Inflammatory macrophage treated with lipopolysaccharide for 1 hour (primary cell): ENCODE measurements at places on chromosomes 5 and 9.

DNA sequence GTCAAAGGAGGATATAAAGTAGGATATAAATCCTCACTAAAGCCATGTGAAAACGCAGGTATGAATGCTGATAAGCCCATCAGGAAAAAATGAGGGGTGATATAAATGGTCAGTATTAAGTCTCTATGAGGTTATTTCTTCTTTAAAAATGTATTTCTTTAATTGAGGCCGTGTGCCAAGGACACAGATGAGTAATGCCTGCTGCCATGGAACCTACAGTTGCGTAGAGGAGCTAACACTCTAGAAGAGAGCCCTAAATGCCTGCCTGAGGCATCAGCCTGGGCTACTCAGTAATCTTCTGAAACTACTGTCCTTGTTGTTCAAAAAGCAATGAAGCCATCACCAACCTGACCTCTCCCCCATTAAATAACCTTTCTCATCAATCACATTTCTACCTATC, 84.9 kb downstream of the KLHL3 start:
- DNase-seq = no peak

GRCh38 chr9:7370988-7371387, 428.6 kb downstream of the DMAC1 start:
- DNase-seq = no peak

GRCh38 chr5:34698754-34699153, 42.6 kb downstream of the RAI14 start:
- DNase-seq = no peak

GRCh38 chr5:96248131-96248530, 184.9 kb downstream of the PCSK1 start:
- DNase-seq = no peak

- no peak for DNase-seq
Measured at GRCh38 chr5:39340506-39340905, 23.8 kb downstream of the C9 start.

- DNase-seq = no peak
Measured at GRCh38 chr9:89654025-89654662, 49.3 kb downstream of the GADD45G start.

DNA sequence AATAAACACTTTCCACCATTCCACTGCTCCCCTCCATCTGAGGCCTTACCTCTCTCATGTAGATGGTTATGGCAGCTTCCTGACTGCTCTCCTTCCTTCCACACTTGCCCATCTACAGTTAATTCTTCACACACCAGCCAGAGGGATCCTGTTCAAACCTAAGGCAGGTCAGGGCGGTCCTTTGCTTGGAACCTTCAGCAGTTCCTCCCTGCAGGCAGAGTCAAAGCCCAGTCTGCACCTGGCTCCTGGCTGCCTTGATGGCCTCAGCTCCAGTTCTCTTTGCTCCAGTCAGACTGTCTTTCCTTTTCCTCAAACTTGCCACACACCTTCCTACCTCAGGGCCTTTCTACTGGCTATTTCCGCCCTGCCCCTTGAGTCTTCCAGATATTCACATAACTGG, 30.2 kb upstream of the NR3C1 start:
- no peak for DNase-seq

DNA sequence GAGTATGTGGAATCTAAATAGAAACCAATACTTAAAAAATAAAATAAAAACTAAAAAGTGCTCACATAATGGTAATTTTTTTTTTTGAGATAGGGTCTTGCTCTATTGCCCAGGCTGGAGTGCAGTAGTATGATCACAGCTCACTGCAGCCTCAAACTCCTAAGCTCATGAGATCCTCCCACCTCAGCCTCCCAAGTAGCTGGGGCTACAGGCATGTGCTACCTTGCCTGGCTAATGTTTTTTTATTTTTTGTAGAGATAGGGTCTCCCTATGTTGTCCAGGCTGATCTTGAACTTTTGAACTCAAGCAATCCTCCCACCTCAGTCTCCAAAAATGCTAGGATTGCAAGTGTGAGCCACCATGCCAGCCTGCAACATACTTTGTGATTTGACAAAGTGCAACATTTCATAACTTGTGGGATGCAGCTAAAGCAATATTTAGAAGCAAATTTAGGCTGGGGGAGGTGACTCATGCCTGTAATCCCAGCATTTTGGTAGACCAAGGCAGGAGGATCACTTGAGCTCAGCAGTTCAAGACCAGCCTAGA, 18.4 kb downstream of the AP3B1 start:
- DNase-seq = no peak

GRCh38 chr9:116693233-116693731, 6.2 kb downstream of the TRIM32 start:
- DNase-seq = no peak

- DNase-seq = no peak
Measured at GRCh38 chr5:83034528-83035207, 42.5 kb downstream of the TMEM167A start.

GRCh38 chr5:74304536-74304935, 336.0 kb downstream of the ENC1 start:
- DNase-seq = no peak

DNA sequence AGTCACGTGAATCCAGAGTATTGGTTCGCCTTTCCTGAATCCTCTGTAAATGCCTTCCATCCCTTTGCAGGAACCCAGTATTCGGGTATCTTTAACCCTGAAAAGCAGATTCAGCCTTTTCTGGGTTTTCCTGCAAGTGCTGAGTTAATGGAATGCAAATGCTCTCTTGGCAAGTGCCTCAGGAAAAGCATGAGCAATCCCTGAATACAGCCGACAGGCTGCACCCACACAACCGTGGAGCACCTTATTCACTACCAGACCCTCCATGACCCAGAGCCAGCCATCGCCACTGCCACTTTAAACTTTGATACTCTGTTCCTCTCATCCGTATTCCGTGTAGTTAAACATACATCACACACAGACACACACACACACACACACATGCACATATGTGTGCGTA, 54.4 kb downstream of the ZNF622 start:
- no peak for DNase-seq

DNA sequence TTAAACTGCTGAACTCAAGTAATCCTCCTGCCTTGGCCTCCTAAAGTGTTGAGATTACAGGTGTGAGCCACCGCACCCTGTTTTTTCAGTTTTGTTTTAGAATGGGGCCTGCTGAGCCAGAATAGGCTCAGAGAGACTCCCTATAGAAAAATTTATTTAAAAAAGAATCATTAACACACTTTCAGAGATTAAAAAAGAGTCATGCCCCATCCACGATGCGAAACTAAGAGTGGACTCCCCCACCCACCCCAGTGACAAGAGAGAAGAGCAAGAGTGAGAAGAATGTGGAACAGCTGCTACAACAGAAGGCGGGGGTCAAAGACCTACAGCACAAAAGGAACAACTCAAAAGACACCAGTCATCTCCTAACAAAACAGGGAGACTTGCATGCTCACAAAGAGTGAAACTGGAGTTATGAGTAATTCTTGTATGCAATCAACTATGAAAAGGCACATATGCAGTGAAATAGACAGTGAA, 47.2 kb downstream of the GLDC start:
- no peak for DNase-seq

- DNase-seq = peak; percentile 3
Measured at GRCh38 chr9:18896531-18897179, 136.4 kb downstream of the SAXO1 start.

GRCh38 chr5:85484982-85485574, 1100.4 kb upstream of the EDIL3 start:
- no peak for DNase-seq

- DNase-seq = no peak
Measured at GRCh38 chr9:27880635-27881034, 307.4 kb upstream of the C9orf72 start.

- no peak for DNase-seq
Measured at GRCh38 chr9:14366076-14366475, 52.1 kb upstream of the NFIB start.

DNA sequence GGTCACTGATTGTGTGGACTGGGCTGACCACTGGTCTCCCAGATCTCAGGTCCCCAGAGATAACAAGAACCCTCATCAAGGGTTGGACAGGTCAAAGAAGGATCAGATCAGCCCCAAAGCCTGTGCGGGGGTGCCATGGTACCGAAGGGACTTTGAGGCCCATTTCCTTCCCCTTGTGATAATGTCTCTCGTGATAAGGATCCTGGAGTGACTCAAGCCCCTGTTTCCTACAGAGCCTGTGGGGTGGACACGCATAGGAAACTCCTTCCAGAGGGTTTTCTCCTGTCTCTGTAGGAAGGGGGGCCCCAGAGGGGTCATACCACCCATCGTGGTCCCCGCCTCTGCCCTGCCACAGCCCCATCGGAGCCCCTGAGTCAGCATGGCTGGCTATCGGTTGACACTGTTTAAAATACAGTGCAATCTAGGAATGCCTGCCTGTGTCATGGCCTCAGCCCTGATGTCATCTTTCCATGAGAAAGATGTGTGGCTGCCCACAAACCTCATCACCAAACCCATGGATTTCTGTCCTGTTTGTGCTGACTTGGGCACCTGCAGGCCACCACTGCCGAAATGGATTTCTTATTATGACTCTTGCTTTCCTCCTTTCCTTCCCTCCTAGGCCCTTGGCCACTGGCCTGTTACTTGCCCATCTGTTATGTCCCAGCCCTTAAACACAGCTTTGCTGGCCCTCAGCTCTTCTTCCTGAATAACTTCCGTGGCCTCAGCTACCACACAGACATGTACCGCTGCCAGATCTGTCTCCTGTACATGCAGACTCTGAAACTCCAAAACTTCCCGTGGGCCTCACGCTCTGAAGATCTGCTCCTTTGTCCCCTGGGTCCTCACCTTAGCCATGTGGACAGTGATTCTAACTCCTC, 2.9 kb upstream of the CSF2 start:
- DNase-seq = peak; percentile 63

GRCh38 chr5:149217096-149217802, 54.4 kb upstream of the AFAP1L1 start:
- no peak for DNase-seq

- no peak for DNase-seq
Measured at GRCh38 chr9:80843028-80843427, 846.3 kb downstream of the TLE1 start.

GRCh38 chr5:44365345-44365744, 23.9 kb downstream of the FGF10 start:
- no peak for DNase-seq

DNA sequence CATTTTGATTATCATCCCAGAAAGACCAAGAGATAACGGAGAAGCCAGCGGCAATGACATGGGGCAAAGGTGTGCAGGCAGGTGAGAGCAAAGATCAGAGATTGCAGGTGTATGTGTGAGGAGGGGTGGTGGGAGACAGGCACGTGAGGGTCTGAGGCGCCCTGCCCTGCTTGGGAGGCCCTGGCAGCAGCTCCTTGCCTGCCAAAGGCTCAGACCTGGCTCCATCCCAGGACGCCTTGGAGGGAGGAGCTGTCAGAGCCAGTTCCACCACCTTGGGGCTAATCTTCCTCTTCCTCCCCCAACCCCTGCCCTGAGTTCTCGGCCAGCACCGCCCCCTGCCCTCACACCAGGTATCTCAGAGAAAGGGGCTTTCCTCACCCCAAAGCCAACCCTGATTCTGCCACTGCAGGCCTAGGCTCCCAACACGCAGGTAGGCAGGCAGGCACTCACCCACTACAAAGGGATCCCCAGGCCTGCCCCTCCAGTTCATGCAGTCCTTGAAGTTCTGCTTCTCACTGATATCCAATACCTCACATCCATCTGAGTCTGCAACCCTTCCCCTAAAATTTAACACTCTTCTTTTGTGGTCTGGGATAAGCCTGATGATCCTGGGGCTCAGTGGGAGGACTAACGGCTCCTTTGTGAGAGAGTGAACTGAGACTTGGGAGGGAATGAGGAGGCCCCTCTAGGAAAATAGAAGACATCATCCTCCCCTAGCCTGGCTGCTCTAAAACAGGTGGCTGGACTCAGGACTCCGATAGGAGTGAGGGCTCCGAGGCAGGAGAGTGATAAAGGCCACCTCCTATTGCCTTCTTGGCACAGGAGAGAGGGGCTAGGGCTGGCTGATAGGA, 1.8 kb downstream of the AQP3 start:
- no peak for DNase-seq

DNA sequence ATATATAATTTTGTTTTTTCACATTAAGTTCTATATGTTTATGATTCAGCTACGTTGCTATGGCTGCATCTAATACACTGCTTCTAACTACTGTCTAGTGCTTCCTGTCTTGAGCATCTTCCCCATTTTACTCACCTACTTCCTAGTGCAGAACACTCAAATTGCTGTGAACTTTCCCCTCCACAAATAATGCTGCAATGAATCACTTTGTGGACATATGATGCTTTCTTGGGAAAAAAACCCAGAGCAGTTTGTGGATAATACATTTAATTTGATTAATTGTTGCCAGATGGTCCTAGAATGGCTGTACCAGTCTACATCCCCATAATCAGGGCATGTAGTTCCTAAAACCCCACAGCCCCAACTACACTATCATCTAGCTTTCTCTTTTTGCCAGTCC, 18.5 kb downstream of the CD180 start:
- peak; percentile 89 for DNase-seq

DNA sequence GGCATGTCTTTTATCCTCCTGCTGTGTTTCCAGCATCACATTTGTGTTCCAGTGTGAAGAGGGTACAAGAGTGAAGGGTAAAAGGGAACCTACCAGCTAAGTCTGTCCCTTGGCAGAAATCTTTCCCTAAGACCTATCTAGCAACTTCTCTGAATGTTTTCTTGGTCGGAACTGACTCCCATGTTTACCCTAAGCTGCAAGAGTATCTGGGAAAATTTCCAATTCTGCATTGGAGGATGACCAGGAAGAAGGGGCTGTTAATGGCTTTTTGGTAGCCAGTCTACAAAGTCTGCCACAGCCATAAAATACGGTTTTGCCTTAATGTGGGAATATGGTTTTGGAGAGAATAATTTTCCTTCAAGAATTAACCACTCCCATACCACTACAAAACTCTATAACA, 75.1 kb downstream of the MAST4 start:
- no peak for DNase-seq

GRCh38 chr5:150066901-150067396, 19.4 kb downstream of the CSF1R start:
- peak; percentile 74 for DNase-seq

- no peak for DNase-seq
Measured at GRCh38 chr9:75911390-75911789, 20.9 kb downstream of the PCSK5 start.

GRCh38 chr5:32707418-32707997, 3.6 kb upstream of the NPR3 start:
- no peak for DNase-seq

- no peak for DNase-seq
Measured at GRCh38 chr5:149911031-149911430, 33.6 kb downstream of the PDE6A start.

GRCh38 chr5:177444106-177445051, 2.2 kb upstream of the PRR7 start:
- no peak for DNase-seq

DNA sequence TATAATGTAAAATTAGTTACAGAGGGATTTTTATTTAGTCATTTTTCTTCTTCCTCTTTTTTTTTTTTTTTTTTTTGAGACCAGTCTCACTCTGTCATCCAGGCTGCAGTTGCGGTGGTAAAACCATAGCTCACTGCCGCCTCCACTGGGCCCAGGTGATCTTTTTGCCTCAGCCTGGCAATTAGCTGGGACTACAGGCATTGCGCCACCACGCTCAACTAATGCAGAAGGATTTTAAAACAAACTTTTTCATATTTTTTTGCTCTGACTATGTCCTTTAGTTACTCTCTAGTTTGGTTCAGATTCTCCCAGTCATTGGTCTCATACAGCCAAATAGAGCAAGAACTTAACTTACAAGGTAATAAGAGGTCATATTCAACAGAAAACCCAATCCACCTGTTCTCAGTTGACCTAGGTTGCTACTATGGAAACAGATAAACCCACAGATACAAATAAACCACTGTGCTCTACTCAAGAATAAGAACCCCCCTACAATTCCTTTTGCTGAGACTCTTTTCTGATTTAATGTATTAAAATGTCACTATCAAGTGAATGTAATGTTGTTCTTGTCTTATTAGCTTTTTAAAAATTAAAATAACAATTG, 50.1 kb upstream of the TTC39B start:
- DNase-seq = peak; percentile 40

GRCh38 chr5:176151281-176151680, 86.9 kb upstream of the SIMC1 start:
- no peak for DNase-seq
